Activated CD4-positive, alpha-beta T cell treated with anti-CD3 and anti-CD28 coated beads, Interleukin-2, amount 50 U/mL, for 48 hours (primary cell): ENCODE measurements at places on chromosomes 5 and 9.

- DNase-seq: no peak
These were observed 75.0 kb downstream of the TMEM232 start for GRCh38 chr5:110651507-110651906.

DNA sequence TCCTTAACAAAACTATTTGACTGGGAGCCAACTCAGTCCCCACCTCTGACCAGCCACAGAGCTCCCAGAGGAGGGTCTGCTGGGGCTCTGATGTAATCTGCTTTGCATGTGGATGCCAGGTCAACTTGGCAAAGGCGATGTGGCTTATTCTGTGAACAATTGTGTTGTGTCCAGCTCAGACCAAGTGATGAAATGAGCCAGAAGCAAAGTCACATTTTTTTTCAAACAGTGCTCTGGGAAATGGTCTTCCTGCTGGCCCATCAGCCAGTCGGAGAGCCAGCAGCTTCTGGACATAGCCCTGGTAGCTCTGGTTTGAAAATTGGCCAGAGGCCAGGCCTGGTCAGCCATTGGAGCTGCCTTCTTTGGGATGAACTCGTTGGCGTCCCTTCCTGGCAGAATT is 86.5 kb downstream of the ANGPTL2 start:
- no peak for DNase-seq

- no peak for DNase-seq
These were observed 2.3 kb downstream of the DNLZ start for GRCh38 chr9:136361047-136361753.

DNA sequence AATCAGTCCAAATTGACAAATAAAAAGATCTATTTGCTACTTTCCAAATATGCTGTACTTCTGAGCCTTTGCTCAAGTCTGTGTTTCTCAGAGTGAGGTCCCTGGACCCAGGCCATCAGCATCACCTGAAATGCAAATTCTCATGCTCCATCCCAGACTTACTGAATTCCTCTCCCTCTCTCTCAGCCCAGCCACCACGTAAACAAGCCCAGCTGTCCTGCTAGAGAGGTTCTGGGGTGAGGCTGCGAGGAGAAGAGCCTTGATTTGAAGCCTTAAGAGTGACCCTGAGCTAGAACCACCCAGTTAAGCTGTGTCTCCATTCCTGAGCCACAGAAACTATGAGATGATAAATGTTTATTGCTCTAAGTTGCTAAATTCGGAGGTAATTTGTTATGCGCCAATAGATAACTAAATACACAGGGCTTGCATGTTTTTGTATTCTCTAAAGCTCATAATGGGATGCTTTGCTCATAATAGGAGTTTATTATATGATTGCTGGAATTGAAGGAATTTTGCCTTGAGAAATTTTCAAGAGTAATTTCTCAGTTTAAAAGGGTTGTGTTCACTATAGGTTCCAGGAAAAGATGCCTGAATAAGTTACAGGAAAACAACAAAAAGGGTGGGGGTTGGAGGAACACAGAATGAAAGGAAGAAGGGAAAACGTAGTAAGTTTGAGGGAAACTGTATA is 98.9 kb upstream of the SPATA31D4 start:
- no peak for DNase-seq

DNA sequence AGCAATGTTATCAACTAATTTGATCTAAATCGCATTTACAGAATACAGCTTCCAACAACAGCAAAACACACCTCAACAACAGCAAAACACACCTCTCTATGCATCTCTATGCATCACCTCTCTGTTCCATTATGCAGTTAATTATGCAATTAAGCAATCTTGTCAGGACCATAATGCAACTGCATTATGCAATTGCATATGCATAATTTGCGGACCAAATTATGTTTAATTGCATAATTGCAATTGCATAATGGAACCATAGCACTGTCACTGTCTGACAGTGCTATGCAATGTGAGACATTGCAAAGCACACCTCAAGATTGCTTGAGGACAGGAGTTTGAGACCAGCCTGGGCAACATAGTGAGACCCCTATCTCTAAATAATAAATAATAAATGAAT is 80.4 kb upstream of the PRSS3 start:
- DNase-seq: no peak

DNA sequence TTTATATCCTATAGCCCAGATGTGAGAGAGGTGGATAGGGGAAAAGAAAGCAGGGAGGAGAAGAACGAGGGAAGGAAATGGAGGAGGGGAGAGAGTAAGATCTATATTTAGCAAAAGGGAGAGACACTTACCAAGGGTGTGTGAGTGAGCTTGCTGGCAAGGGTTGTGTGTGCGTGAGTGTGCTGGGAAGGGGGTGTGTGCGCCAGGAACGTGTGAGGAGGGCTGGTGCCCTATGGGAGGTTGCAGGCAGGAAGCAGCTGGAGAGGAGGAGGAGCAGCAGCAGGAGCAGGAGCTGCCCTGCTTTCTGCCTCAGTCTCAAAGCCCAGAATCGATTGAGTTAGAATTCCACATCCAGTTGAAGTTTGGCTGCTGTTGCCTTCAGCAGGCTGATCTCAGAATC is 148.3 kb upstream of the RUSC2 start:
- no peak for DNase-seq

- DNase-seq: no peak
These were observed 37.6 kb downstream of the MFAP3 start for GRCh38 chr5:154076240-154076922.

DNA sequence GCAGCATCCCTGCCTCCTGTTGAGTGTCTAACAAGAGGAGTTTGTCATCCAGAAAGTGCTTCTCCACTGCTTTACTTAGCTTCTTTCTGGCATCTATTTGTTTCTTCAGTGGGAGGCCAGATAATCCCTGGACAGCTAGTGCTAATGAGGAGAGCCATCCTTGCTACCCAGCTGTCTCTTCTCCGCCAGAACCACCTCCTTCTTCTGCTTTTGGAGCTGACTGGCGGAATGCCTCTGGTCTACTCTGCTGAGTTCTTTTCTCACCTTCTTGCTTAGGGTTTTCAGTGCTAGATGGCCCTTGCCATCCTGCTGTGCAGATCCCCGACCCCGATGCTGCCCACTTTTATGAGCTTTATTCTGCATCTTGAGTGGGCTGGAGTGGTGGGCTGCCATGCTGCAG is 145.8 kb downstream of the GPBP1 start:
- no peak for DNase-seq

- DNase-seq: no peak
These were observed 268.9 kb downstream of the ASTN2 start for GRCh38 chr9:117145811-117146490.

DNA sequence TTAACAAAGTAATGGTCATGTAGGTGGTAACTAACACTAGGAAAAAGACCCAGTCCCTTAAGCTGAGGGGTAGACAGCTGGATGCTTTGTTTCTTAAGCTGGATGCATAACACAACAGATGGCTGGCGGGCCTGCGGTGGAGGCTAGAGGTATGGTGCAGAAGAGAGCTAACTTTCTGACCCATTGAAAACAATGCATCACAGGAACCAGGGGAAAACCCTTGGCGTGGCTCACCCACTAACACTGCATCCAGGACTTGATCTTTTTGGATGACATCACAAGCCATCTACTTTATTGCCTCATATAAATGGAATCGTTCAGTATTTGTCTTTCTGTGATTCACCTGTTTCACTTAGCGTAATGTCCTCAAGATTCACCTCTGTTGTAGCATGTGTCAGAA is 138.7 kb downstream of the AUH start:
- DNase-seq: no peak

DNA sequence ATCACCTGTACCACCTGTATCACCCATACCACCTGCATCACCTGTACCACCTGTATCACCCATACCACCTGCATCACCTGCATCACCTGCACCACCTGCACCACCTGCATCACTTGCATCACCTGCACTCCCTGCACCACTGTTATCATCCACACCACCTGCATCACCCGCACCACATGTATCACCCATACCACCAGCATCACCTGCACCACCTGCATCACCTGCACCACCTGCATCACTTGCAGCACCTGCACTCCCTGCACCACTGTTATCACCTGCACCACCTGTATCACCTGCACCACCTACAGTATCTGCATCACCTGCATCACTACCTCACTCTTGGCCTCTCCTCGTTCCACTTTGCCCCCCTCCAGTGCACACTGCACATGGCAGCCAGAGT is 63.2 kb upstream of the CKMT2 start:
- no peak for DNase-seq

DNA sequence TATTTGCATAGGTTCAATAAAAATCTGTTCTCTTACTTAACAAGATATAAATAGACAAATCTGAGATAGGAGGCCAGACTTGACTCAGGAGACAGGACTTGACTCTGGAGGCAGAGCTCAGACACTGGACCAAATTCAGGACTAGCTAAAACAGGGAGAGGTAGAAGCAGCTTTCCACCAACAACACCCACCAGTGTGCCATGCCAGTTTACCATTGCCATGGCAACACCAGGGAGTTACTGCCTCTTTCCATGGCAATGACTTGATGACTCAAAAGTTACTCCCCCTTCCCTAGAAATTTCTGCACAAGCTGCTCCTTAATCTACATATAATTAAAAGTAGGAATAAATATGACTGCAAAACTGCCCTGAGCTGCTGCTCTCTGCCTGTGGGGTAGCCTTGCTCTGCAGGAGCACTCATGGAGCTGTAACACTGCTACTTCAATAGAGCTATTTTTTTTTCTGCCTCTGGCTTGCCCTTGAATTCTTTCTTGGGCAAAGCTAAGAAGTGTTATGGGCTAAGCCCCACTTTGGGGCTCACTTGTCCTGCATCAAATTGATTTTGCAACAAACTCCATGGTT is 473.0 kb downstream of the PLK2 start:
- no peak for DNase-seq

DNA sequence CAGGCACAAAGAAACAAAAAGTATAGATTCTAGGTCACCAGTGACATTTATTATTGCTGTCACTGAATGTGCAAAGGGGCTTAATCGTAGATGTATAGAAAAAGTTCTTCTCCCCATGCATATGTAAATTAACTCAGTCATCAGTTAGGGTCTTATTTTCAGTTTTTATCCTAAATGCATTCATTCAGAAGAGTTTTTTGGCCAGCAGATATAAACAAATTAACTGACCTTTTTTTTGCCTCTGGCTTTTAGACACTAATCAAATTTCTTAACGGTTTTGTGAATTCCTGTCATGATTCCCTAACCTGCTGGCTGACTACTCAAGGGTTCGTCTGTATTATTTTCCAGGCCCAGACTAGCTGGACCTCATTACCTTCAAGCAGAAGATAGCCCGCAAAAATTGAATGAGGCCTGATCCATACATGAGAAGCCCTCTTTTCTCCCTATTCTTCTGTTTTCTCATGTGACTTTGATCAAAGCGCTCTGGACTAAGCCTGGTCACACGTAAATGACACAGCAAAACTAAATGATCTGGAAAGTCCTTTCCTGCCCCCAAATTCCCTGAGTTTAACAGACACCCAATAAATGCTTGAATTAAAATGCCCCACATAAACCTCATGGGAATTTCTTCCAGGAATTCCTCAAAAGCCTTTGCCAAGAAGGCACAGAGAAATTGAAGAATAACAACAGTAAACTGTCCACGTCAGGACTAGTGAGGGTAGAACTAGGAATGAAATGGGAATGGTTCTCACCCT is 83.7 kb downstream of the MYO10 start:
- no peak for DNase-seq

DNA sequence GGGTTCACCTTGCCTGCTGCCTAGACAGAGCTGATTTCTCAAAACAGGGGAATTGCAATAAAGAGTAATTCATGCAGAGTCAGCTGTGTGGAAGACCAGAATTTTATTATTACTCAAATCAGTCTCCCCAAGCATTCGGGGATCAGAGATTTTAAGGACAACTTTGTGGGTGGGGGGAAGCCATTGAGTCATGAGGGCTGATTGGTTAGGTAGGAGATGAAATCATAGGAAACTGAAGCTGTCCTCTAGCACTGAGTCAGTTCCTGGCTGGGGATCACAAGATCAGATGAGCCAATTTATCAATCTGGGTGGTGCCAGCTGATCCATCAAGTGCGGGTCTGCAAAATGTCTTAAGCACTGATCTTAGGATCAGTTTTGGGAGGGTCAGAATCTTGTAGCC is 159.1 kb upstream of the MAP1B start:
- peak; percentile 0 for DNase-seq

GRCh38 chr9:37329576-37329975 is 92.9 kb upstream of the GRHPR start:
- DNase-seq: no peak

DNA sequence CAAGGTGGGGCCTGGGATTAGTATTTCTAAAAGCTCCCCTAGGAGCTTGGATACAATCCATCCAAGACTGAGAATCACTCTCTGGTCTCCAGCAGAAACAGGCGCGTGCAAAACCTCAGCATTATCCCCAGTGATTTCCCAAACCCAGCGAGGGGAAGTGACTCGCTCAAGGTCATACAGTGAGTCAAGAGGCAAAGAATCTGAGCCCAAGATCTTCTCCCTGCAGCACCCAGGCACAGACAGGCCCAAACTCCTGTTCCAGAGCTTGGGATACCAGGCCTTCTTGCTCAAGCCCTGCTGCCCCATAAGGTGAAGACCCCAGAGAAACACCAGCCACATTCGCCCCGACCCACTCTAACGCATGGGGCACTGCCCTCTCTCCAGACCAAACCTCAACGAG is 33.2 kb downstream of the SHB start:
- no peak for DNase-seq

DNA sequence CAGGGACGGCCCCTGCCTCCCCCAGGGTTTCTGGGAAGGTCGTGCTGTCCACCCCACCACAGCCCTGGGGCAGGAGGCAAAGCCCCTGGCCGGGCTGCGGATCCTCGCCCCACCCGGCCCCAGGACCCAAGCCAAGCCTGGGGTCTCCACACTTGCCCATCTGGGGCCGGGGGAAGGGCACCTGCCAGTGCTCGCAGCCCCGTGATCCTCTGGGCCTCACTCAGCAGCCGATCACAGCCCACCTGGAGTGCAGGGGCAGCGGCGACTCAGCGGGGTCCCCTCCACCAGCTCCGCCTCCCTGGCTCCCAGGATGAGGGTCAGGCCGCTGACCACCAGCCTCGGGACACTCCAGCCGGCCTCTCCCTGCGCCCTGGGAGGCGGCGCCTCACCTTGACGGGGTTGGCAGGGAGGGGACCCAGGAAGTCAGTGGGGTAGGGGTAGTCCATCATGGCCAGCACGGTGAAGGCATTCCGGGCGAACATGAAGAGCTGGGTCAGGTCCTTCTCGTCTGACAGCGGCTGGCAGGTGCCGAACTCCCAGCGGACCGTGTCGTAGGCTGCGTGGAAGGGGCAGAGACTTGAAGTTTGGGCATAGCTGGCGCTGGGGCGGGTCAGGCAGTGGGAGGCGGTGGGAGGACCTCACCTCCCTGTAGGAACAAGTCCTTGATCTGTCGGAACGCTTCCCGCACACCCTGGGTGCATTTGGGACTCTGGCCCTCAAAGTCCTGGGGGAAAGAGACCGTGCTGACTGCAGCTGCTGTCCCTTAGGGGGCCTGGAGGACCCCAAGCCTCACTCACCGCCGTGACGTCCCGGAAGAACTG is 1.8 kb downstream of the DPP7 start:
- DNase-seq: no peak

- no peak for DNase-seq
These were observed 27.2 kb downstream of the PAM start for GRCh38 chr5:102782217-102782872.

DNA sequence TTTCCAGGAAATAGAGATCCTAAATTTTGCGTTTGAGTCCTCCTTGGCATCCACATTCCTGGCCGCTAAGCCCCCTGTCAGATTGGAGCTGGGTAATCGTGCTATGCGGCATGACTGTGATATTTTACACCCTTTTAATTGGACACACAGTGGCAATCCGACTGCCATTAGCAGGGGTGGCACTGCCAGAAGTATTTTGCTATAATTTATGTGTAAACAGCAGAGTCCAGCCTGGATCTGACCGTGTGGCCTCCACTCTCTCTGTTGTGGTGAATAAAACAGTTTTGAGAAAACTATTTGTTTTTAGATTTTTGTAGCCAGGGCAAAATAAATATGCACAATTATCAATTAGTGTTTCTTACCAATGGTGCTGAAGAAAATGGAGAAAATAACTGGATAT is 281.0 kb upstream of the IRX2 start:
- DNase-seq: no peak
